Colonic mucosa (tissue), 4 donors: ENCODE measurements at places on chromosomes 12 and 14.

DNA sequence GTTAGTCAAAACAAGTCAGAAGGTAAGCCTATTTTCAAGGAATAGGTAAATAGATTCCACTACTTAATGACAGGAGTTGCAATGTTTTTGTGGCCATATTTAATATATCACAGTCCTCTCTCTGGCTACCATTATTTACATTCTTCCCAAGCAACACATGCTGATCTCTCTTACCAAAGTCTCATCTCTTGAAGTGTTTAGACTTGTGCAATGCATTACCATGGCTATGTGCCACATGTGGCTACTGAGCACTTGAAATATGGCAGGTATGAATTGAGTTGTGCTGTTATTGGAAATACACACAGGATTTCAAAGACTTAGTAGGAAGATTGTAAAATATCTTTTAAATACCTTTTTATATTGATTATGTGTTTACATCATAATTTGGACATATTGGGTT, 262.4 kb upstream of the PDE3A start:
- no peak overlapping the region for H3K27ac ChIP-seq
- no peaks in the 10 kb centered on the region for H3K4me1 ChIP-seq
- H3K4me3 ChIP-seq, result no peak overlapping the region
- H3K27me3 ChIP-seq, result no peaks in the 10 kb centered on the region

DNA sequence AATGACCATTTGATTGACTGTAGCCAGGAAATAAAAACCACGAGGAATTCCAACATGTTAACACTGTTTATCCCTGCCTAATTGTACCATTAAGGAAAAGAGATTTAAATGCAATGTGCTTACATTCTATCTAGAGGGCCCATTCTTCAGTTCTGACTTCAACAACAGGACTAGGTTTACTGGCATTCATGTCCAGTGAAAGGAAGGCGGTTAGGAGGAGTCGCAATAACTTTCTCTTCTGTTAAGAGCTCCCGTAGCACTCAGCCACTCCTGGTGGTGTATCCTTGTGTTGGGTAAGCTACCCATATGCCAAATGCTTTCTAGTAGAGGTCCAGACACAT, 154.7 kb downstream of the STXBP6 start:
- H3K27ac ChIP-seq, result no peak overlapping the region
- DNase-seq, result no peak
- H3K4me3 ChIP-seq, result no peak overlapping the region
- no peaks in the 10 kb centered on the region for H3K27me3 ChIP-seq
- H3K4me1 ChIP-seq, result no peaks in the 10 kb centered on the region
- no peaks in the 10 kb centered on the region for H3K36me3 ChIP-seq

- DNase-seq, result no peak
- no peaks in the 10 kb centered on the region for H3K27me3 ChIP-seq
- no peaks in the 10 kb centered on the region for H3K36me3 ChIP-seq
These were observed 85.5 kb upstream of the HECTD1 start for GRCh38 chr14:31292937-31293616.

- H3K4me3 ChIP-seq, result no peak overlapping the region
- no peaks in the 10 kb centered on the region for H3K4me1 ChIP-seq
- H3K36me3 ChIP-seq, result no peaks in the 10 kb centered on the region
- peak; percentile 21 for DNase-seq
- H3K27ac ChIP-seq, result no peak overlapping the region
These were observed 498.4 kb downstream of the RMST start for GRCh38 chr12:97960741-97961608.

GRCh38 chr12:44654646-44655639, 221.2 kb downstream of the NELL2 start:
- H3K4me3 ChIP-seq, result no peak overlapping the region
- H3K36me3 ChIP-seq, result no peaks in the 10 kb centered on the region
- H3K27ac ChIP-seq, result no peak overlapping the region
- no peaks in the 10 kb centered on the region for H3K4me1 ChIP-seq

DNA sequence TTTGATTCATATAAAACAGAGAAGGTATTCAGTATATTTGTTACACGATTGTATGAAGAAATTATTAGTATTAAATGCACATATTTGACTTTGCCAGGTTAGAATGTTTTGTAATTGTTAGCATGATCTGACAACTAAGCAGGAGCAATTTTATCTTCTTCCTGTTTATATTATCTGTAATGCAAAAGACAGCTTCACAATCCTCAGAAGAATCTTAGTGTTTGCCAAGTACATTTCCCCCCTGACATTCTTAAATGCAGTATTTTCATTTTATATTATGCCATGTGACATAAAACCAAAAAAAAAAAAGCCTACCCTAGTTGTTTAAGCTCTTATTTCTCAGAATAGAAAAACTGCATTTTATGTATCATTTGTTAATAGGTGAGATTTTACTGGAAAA, 469.4 kb downstream of the FOXG1 start:
- DNase-seq, result no peak
- H3K27ac ChIP-seq, result no peak overlapping the region
- H3K27me3 ChIP-seq, result no peaks in the 10 kb centered on the region
- no peak overlapping the region for H3K4me3 ChIP-seq
